ENCODE measurements at places on chromosomes 13 and 19.

DNA sequence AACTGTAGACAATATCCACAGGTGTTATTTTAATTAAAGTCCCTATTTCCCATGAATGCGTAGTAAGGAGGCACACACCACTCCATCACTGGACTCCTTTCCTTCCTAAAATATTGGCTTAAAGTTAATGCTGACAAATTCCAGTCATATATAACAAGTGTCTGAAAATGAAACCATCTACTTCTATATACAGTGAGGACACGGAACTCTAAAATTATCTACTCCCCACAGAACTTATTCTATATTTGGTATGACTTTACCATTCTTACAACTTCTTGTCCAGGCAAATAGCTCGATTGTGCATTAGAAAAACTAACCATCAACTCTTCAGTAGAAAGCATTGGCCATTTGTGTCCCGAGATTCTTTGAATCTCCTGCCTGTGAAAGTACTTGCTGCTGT, 1560.2 kb downstream of the EFNB2 start:
- DNase-seq: no peak

- DNase-seq: peak; percentile 60
These were observed 5.5 kb upstream of the SAE1 start for GRCh38 chr19:47124937-47125668.

GRCh38 chr13:40210865-40211585, 455.4 kb downstream of the FOXO1 start:
- no peak for DNase-seq

DNA sequence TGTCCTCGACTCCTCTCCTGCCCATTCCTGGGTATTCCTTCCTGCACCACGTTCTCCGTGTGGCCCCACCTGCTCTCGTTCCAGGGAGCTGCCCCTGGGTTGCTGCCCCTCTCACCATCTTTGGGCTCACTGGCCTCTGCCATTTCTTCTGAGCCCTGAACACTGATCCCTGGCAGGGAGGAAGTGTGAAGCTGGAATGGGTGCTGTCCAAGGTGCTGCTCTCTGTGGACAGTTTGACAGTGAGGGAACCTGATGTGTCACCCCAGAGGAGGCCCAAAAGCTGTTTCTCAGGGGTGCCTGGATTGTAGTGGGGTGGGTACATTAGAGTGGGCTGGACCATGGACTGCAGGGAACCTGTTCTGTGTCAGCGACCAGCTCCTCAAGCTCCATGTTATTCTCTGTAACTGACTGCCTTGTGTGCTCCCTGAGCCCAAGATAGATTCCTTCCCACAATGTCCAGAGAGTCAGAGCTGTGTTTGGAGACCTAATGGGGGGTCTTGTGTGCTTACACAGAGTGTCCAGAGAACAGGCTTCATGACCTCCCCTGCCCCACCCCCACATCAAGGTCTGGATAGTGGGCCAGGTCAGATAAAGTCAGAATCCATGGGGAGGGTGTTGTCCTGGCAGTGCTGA, 7.2 kb upstream of the CEACAM8 start:
- no peak for DNase-seq

DNA sequence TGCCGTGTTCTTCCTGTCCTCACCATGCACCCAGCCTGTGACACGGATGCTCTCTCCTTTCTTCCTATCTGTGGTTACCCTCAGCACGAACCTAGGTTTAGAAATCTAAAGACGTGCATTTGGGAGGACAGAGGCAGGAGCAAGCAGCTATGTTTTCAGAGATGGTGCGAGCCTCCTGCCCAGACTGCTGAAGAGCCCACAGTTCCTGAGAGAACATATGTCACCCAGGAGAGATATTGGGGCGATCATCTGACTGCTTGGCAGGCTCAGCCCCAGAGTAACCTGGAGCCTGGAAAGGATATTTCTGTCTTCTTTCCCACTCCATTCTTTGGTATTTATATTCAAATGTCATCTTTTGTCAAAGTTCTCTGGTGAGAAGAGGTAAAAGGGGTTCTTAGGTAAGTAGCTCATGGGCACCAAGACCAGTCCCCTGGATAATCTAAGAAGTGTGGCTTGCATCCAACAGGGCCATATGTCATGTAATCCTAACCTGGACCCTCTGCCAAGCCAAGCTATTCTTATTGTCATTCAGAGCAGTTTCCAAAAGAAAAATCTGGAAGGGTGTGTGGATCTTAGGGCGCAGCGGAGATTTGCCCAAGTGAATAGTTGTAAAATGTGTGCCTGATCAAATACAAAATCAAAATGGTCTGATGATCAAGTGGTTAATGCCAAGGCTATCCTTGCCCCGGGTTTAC, 59.5 kb downstream of the FGF9 start:
- peak; percentile 48 for DNase-seq

GRCh38 chr19:48530066-48530720, 18.6 kb upstream of the LMTK3 start:
- no peak for DNase-seq

- DNase-seq: peak; percentile 59
These were observed 19.9 kb downstream of the TINCR start for GRCh38 chr19:5547881-5548280.

- DNase-seq: no peak
These were observed 26.5 kb downstream of the MRPL57 start for GRCh38 chr13:21202767-21203531.

- DNase-seq: no peak
These were observed 3.3 kb downstream of the CFD start for GRCh38 chr19:862581-863314.

DNA sequence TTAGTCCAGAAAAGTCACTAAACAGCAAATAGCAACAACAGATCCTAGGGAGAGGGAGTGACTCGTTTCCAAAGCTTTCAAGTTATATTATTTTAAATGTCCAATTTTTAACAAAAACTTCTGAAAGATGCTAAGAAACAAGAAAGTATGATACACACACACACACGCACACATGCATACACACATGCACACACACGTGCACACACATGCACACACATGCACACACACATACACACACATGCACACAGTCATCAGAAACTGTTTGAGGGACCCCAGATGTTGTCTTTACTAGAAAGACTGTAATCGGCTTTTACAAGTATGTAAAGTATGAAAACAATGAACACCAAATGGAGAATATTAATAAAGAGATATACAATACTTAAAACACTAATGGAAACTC, 825.4 kb downstream of the UQCRFS1 start:
- DNase-seq: no peak

DNA sequence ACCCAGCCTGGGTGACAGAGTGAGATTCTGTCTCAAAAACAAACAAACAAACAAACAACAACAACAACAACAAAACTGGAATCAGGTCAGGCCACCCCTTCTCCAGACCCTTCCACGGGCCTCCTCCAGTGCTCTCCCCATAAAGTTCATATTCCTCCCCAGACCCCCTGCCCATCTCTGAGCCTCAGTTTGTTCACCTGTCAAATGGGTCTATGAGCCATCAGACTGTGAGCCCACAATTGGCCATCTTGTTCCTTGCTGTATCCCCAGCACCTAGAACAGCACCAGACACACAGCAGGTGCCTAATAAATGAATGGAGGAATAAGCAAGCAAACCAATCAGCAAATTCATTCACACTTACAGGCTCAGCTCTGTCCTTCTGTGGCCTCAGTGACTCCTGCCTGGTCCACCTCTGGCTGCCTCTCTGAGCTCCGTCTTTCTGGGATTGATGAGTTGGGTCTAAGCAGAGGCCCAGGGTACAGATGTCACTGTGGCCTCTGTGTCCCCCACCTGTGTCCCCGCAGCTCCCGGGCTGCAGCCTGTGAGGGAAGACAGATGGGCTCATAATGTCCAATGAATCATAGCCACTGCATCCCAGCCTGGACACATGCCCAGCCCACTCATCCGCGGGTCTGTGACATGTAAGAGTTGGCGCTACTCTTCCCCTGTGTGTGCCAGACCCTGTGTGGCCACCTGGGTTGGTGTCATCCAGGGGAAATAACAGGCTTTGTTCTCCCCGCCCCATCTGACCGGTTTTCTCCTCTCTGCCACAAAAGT, 19.6 kb upstream of the PTPRS start:
- DNase-seq: peak; percentile 93

All from NCI-H446 (cell line).